ENCODE measurements at places on chromosomes 5 and 9.

- DNase-seq: no peak
Measured at GRCh38 chr5:168578538-168579487, at the start of gene PANK3. Gene PANK3, minus strand, starts transcription at chr5:168579368. Its CDS starts 85 bp downstream, at chr5:168579283.

GRCh38 chr9:75487856-75488718 is 399.8 kb downstream of the OSTF1 start:
- no peak for DNase-seq

- DNase-seq: no peak
Measured at GRCh38 chr9:23682891-23683431, 143.1 kb downstream of the ELAVL2 start.

DNA sequence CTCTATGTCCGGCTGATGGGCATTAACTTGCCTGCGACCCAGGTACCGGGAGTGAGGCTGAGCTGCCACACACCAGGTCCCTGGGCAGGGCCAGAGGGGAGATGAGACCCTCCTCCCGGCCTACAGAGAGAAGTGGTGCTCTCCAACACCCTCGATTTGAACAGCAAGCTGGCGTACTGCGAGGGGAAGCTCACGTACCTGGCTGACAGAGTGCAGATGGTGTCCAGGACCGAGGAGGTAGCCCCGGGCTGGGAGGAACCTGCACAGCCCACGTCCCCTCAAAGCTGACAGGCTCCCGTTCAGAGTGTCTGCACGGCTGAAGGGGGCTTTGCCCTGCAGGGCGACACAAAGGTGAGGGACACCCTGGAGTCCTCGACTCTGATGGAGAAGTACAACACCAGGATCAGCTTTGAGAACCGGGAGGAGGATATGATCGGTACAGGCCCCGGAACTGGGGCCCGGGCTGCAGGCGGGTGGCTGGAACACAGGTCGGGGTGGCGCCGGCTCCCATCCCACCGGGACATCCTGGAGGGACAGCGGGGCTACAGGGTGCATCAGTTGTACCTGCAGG is 1.0 kb upstream of the RABL6 start:
- DNase-seq: no peak

- DNase-seq: no peak
Measured at GRCh38 chr9:121645853-121646807, 5.3 kb upstream of the DAB2IP start.

GRCh38 chr5:132663771-132664695 is 6.1 kb downstream of the IL13 start:
- DNase-seq: no peak

GRCh38 chr5:67141644-67142043 is 55.0 kb downstream of the CD180 start:
- no peak for DNase-seq

DNA sequence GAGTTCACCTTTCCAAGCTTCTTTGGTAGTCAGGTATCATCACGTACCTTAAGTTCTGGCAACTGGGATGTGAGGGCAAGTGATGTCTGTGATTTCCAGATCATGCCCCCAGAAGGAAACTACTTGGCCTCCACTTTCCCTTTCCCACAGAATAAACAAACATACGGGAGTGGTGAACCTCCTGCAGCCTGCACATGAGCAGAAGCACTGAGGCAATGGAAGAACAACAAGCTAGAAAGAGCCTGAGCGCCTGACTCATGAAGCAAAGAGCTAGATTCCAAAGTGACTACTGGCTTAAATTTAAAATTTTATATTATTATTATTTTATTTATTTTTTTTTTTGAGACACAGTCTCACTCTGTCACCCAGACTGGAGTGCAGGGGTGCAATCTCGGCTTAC is 35.0 kb downstream of the ARL15 start:
- peak; percentile 23 for DNase-seq

- DNase-seq: no peak
Measured at GRCh38 chr9:77943057-77943456, 88.6 kb downstream of the GNAQ start.

- no peak for DNase-seq
Measured at GRCh38 chr9:93107825-93108161, 11.8 kb downstream of the CARD19 start.

DNA sequence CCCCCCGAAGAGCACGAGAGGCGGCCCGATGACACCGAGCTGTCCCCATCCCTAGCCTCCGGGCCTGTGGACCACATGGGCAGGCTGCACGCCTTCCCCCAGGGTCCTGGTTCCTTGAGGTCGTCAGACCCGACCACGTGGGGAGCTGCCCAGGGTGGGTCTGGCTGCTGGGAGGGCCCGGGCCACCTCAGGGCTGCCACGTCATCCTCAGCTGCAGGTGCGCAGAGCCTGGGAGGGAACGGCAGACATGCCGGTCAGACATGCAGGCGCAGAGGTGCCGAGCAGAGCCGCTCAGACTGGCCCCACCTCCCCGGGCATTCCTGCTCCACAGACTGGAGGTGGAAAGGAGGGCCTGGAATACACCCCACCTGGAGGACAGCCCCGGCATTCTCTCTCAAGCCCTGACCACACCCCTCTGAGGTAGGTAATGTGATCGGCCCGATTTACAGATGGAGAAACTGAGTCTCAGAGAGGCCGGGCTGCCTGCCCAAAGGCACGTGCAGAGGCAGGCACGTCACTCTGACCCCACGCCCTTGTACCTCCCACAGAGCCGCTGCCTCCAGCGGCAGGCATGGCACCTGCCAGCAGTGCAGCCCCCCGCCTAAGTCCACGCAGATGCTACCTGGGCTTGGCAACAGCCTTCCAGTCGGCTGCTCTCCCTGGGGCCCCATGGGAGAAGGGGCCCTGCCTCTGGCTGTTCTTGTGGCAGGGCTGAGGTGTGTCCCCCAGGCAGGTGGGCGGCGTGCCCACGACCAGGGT is 649 bp downstream of the CCDC187 start:
- no peak for DNase-seq

GRCh38 chr5:179906294-179906794 is 1.4 kb downstream of the TBC1D9B start:
- no peak for DNase-seq

- no peak for DNase-seq
Measured at GRCh38 chr5:69492923-69493395, 369 bp downstream of the OCLN start.

DNA sequence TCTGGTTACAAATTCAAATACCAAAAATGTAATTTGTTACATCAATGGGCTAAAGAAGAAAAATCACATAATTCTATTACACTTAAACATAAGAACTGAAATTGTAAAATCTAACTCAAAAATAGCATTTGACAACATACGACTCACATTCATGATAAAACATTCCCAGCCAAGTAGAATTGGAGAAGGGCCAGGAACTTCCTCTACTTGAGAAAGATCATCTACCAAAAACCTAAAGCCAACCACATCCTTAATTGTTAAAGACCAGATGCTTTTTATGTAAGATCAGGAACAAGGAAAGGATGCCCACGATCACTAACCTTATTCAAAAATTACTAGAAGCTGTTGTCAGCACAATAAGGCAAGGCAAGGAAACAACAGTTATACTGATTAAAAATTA is 1819.8 kb upstream of the C9orf72 start:
- no peak for DNase-seq

- DNase-seq: no peak
Measured at GRCh38 chr5:115470921-115471320, 73.7 kb downstream of the FEM1C start.

All from AG04449 (cell line).